Neuronal stem cell (in vitro differentiated cells): ENCODE measurements at places on chromosomes 7 and 10.
A peak's percentile ranks its signal among the peaks of the same experiment; 100 is the strongest.

- no peak for DNase-seq
- peaks cover 9% of the 10 kb centered on the region for H3K4me1 ChIP-seq
- no peaks in the 10 kb centered on the region for H3K27me3 ChIP-seq
- H3K27ac ChIP-seq: no peak overlapping the region
Measured at GRCh38 chr7:111560773-111561653, 1.3 kb downstream of the IMMP2L start.

DNA sequence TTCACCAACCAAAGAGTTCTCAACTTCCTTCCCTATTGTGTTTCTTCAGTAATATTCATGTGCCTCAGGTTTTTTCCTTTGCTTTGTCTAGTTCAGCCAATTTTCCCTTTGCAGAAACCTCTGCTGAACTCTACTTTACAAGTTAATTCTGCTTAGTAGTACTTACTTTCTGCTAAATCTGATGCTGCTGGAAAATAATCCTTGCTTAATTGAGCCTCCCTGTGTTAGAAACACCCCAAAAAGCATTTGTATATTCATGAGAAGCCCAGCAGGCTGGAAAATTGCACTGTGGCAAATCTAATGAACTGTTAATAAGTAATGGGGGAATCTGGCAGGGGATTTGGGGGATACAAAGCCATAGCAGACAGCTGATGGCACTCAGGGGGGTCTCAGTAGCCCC, 78.5 kb downstream of the CDCA7L start:
- H3K36me3 ChIP-seq: no peaks in the 10 kb centered on the region
- H3K27me3 ChIP-seq: no peaks in the 10 kb centered on the region
- DNase-seq: no peak
- peaks cover 23% of the 10 kb centered on the region for H3K4me1 ChIP-seq
- no peak overlapping the region for H3K27ac ChIP-seq

DNA sequence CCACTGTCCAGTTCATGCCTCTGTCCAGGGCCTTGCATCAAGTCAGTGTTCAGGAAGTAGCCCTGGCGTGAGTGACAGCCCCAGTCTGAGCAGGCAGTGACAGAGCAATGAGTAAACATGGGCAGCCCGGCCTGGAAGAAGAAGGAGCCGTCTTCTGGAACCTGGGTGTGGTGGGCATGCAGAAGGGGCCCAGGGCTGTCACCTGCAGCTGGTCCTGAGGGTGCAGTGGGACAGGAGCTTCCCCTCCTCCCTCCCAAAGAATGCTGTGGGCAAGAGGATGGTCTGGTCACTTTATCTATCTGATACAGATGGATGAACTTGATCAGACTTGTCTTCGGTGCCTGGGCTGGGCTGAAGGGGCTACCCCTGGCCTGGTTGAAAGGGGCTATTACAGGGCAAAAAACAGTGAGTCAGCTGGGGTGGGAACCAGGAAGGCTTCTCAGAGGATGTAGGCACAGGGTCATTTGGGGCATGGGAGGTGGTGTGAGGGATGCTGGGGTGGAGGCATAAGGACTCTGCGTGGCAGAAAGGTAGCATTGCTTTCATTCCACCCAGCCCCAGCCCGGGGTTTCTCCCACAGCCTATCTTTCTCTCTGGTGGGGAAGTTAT, 42.7 kb upstream of the PPIF start:
- H3K27ac ChIP-seq: no peak overlapping the region
- no peak overlapping the region for H3K4me3 ChIP-seq
- DNase-seq: no peak
- H3K36me3 ChIP-seq: peaks cover 97% of the 10 kb centered on the region
- H3K27me3 ChIP-seq: no peaks in the 10 kb centered on the region
- no peaks in the 10 kb centered on the region for H3K4me1 ChIP-seq

DNA sequence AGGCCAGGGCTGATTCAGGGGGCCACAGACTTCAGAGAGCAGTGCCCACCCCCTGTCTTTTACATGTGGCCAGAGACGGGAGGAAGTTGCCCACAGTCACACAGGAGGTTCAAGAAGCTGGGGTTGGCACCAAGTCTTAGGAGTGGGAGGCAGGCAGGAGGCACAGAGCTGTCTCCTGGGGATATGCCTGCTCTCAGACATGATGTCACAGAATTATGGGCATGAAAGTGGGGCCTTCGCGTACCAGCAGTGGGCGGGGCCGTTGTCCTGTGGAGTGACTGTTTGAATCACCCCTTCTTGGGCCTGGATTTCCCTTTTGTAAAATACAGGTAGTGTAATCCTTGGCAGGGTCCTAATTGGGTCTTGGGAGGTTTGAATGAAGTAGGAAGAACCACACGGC, 81.2 kb upstream of the PPIF start:
- H3K4me3 ChIP-seq: no peak overlapping the region
- no peak overlapping the region for H3K27ac ChIP-seq
- no peak for DNase-seq
- no peaks in the 10 kb centered on the region for H3K27me3 ChIP-seq

DNA sequence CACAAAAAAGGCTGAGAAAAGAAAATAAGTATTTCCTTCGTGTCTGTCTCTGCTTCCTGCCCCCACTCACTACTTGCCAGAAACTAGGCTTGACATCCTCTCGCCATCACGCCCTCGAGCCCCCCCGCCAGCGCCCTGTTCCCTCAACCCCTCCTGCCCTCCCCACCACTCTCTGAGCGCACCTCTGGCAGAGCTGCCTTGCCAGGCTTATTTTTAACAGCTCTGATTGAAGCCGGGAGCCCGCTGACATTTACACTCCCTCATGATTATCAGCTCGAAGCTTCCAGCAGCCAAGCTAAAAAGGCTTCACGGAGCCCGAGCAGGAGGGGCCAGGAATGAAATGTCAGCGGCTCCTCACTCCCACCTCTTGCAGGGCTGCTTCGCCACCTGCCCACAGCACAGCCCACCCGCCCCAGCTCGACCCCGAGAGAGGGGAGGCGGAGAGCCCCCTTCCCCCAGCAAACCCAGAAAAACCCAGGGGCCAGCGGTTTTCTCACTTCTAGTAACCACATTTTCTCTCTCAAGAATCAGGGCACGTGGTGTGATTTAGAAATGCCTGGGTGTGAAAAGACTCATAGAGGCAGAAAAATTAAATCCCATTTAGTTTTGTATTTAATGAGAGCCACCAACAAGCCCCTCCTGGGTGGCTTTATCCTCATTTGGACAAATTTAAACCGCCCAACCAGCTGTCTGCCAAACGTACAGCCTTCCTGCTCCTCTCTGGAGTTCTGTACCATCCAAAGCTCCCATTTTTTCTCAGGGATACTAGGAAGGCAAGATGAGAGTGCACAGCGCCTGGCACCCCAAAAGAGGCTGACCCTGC, 89.3 kb downstream of the SLIT1 start:
- no peaks in the 10 kb centered on the region for H3K27me3 ChIP-seq
- no peak overlapping the region for H3K4me3 ChIP-seq
- peak overlapping the region; percentile 55 for H3K27ac ChIP-seq
- peaks cover 18% of the 10 kb centered on the region for H3K4me1 ChIP-seq
- DNase-seq: no peak

DNA sequence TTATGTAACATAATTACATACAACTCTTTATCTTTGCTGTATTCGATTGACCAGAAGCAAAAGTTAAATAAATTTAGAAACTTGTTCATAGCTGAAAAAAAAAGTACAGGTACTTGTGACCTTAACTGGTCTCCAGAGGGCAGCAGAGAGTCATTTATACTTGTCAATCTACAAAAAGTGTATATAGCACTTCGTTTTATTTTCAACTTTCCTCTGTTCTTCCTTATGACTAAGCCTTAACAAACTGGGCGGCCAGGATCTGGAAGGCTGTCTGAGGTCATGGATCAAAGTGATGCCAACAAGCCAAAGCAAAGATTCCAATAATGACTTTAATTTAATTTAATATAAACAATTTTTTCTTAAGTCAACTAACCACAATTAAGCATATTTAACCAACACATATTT, 29.8 kb downstream of the C10orf67 start:
- H3K27ac ChIP-seq: no peak overlapping the region
- DNase-seq: peak; percentile 62
- peaks cover 2% of the 10 kb centered on the region for H3K27me3 ChIP-seq
